ENCODE measurements at places on chromosomes 7 and 10.

GRCh38 chr7:16504019-16504418 lies 22.6 kb upstream of the LRRC72 start:
- no peak for DNase-seq

GRCh38 chr10:90887555-90887954 lies 15.8 kb downstream of the RPP30 start:
- no peak for DNase-seq

DNA sequence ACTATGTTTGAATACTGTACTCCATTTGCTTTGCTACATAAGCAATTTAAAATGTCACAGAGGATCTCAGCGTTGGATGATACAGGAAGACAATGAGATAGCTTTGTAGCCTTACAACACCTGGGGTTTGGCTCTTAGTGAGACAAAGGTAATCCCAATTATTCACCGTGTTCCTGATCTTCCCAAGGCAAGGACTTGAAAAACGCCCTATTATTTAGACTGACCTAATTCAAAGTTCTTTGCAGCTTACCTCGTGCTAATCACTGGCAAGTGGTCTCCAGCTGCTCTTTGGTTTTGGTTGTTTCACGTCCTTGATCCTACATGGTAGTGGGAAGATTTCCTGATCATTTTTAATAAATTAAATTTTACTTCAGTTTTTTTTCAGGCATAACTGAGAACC lies 23.0 kb upstream of the C7orf33 start:
- DNase-seq, result no peak

DNA sequence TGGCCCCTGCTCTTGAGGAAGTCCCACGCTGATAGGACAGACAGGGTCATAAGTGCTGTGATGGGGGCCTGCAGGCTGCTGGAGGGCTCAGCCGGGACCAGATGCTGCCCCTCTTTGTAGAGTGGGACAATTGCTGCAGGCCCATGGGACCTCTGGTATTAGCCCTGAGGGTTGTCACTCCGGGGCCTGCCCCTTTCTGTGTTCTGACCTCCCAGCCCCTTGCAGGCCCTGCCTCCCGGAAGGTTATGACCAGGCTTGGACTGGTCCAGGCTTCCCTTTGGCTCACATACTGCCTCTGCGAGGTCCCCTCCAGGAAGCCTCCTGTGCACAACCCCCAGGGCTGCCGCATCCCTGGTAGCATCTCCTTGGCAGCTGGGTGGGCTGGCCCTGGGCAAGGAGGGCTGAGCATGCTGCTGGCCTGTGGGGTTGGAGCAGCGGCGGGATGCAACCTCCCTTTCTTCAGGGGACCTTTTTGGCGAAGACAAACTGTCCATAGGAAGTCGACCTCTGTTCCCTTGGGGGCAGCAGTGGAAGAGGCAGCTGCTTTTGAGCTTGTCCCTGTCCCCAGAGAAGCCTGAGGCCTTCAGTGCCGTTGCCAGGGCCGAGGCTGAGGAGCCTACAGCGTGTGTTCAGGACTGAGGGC lies 8.8 kb downstream of the LIMK1 start:
- DNase-seq, result no peak

- no peak for DNase-seq
These were observed 135.4 kb downstream of the EMX2 start for GRCh38 chr10:117677890-117678500.

DNA sequence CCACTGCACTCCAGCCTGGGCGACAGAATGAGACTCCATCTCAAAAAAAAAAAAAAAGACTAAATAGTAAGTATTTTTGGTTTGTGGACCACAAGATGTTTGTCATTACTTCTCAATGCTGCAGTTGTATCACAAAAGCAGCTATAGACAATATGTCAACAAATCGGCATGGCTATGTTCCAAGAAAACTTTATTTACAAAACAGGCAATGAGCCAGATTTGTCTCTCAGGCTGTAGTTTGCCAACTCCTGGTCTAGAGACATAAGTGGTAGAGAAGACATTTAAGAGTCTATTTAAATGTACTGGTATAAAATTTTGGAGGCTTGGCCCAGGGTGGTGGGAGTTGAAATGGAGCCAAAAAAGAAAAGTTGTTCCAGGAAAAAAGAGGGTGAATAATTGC lies 185.8 kb downstream of the SORCS1 start:
- no peak for DNase-seq

- no peak for DNase-seq
These were observed 290.9 kb downstream of the CRPPA start for GRCh38 chr7:16130111-16131110.

- DNase-seq, result no peak
These were observed 42.2 kb upstream of the MTPAP start for GRCh38 chr10:30391266-30391665.

DNA sequence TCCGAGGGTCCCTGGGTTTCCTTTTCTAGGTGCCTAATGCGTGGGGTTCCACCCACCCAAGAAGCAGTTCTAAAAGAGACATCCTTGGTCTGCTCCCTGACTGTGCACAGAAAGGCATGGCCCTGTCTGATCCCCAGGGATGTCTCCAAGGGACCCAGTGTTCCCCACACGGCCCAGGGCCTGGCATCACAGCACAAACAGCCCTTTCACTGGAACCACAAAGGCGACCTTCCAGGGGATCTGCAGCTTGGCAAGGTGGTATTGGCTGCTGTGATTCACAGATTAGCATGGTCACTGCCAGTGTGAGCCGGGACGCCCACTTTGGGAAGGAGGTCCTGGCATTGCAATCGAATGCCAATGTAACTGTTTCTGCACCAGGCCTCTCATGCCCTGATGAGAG lies 6.4 kb downstream of the KCNMA1 start:
- DNase-seq, result no peak

GRCh38 chr7:114790521-114790920 lies 131.4 kb upstream of the MDFIC start:
- DNase-seq, result no peak
